GM06990 (cell line): ENCODE measurements at places on chromosomes 2 and 18.

DNA sequence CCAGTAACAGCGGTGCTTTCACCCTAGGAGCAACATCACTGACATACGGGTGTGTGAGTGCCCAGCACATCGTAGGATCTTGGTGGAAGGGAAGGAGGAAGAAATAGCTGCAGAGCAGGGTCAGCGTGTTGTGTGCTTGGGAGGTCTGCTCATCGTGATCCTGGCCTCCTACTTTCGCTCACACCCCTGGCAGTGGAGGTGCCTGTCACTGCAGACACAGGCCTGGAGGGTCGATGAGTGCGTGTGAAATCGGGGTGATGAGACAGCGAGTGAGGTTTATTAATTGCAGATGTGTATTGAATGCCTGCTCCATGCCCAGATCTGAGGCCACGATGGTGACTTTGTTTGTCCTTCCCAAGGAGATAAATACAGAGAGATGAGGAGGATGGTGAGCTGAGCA lies 126.1 kb downstream of the NCK2 start:
- DNase-seq: no peak

DNA sequence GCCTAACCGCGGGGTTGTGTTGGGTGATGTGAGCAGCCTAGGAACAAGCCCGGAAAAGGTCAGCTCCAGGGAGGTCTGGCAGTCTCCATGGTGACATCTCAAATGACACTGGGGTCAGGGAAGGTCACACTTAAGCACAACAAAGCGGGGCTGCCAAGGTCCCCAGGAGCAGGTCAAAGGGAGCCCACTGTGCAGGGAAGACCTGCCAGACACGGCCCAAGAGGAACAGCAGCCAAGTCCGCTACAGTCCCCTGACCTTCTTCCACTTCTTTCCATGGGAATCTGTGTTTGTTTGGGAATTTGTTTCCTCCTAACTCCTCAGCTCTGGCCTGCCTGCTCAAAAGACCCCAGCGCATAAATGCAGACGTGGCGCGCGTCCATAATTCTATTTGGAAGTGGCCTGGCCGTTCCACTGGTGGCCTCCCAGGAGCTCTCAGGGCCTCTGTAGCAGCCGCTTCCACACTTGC lies 232.1 kb upstream of the COPS8 start:
- DNase-seq: no peak

DNA sequence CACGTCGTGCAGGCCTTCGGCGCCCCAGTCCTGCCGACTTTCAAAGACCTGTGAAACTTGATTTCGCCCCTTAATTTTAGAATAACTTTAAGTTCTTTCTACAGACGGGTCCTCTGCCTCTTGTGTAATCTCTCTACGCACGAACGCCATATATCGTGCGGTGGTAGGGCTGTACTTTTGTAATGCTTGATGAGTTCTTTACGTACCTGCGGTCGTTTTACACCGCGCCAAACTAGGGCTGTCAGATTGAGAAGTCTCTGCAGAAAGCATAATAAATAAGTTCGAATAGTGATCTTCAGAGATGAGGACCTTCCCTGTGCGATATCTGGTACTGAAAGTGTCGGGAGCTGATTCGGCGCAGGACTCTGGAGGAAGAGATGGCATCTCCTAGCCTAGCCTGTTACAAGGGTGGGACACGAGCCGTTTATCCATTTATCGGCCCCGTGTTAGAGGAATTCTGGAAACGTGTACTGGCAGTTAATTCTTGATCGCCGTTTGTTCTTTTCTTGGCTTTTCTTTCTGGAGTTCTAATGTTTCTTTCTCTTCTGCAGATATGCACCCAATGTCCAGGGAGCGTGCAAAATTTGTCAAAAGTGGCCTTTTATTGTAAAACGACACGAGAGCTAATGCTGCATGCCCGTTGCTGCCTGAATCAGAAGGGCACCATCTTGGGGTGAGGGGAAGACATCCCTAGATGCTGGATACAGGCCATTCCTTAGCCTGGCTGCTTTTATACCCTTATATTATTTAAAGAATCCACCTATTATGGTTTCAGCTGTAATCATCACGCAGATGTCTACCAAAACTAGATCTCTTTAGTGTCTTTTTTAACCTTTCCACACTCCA lies 781 bp upstream of the SLC5A6 start:
- DNase-seq: no peak

- no peak for DNase-seq
Observed at GRCh38 chr2:20633001-20633400, 17.9 kb downstream of the HS1BP3 start.

DNA sequence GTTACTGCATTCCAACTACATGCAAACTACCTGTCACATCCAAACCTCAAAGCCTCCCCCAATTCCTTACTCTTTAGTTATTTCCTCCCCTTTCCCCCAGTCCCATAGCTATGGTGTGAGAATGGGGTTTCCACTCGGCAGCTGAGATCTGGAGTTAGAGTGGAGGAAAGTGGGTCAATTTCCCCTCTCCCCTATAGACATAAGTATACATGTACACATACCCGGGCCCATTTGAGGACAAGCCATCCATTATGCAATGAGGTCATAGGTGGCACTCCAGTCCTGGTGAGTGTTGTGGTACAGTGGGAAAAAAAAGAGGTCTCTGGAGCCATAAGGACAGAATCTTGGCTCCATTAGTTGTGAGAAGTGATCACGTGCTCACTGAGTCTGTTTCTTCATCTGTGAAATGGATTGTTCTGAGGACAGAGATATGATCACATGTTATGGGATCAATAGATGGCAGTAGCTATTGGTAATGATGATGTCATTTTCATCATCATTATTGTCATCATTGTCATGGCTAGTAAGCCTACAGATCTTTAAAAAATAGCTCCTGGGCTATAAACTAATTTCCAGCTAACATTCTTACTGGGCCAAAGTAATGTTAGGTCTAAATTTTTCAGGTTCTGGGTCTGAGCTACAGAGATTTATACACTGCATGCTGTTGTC lies 119.0 kb downstream of the BCL2L11 start:
- no peak for DNase-seq
